ENCODE measurements at places on chromosomes 1 and 21.
A peak's percentile ranks its signal among the peaks of the same experiment; 100 is the strongest.

DNA sequence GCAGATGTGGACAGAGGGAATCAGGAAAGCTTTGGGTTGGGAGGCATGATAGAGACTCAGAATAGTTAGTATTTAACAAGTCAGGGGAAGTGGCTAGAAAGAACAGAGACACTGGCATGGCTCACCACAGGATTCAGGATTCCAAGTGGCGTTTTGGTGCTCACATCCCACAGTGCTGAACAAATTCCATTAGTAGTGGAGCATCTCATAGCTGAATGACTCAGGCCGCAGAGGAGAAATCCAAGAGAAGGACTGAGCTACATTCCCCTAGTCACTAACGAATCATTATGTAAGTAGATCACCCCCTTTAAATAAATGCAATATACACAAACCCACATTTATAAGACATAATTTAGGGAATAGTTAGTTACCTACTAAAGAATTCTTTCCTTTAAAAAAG, 5.0 kb upstream of the KCNJ9 start:
- DNase-seq = no peak

DNA sequence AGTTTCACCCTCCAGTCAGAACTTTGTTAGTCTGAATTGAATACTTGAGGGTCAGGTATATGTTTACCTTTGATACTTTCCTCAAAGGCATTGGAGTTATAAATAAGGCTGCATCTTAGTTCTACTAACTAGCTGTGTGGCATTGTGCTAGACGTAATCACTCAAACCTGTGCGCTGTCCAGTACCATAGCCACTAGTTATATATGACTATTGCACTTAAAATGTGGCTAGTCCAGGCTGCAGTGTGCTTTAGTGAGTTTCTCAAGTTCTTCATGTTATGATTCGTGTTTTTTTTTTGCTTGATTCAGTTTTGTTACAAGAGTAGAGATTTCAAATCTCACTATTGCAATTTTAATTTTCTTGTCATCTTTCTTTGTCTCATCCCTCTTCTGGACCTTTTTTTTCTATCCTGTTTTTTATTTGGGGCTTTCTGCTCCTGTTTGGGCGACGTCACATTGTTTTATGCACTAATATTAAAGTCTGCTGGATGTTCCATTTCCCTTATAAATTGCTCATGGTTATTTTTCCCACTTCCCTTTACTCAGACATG, 5.7 kb downstream of the MAN1A2 start:
- DNase-seq = no peak

DNA sequence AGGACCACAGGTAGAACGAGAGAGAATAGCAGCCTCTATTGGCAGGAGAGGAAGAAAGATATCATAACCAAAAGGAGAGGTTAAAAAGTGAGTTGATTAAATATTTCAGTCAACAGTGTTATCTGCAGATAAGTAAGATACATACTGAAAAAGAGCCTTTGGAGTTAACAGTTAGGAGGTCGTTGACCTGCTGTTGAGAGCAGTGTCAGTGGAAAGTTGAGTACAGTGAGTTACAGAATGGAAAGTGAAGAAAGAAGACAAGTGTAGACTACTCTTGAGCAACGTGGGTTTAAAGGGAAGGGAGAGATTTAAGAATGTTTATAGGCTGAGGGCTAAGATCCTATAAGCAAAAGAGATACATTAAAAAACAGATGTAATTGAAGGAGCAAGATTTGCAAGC, 30.2 kb downstream of the GNAT2 start:
- DNase-seq = no peak

GRCh38 chr1:231786126-231786525, 159.5 kb downstream of the DISC1 start:
- DNase-seq = no peak

GRCh38 chr21:23249760-23250159, 2251.6 kb downstream of the NCAM2 start:
- DNase-seq = no peak

GRCh38 chr1:32215629-32216480, 6.3 kb downstream of the TMEM234 start:
- no peak for DNase-seq

GRCh38 chr1:9767964-9768668, 55.6 kb downstream of the CLSTN1 start:
- DNase-seq = no peak

- DNase-seq = no peak
These were observed 15.4 kb downstream of the AHDC1 start for GRCh38 chr1:27588256-27589232.

DNA sequence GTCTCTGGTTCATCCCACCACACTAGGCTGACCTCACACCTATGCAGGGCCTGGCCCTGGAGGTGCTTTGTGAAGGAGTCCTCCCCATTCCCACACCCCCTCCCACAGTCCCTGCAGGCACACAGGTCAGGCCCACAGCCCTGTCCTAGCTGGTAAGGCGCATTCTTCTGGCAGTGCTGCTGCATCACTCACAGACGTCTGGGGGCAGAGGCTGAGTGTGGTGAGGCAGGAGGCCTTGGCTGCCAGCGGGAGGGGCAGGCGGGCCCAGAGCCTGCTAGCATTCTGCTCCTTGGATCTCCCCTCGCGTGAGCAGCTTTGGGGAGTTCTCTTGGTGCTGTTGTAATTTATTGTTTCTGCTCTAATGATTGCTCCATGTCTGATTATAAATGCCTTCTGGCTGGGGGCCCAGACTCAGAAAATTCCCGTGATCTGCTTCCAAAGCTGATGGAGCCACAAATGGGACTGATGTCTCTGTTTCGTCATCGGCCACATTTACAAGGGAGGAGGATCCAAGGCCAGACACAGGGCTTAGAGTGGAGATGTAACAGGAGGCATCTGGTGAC, 62.9 kb downstream of the TRABD2B start:
- peak; percentile 44 for DNase-seq

All from right renal pelvis (tissue), 4 donors.